ENCODE measurements at places on chromosomes 2 and 18.

- no peak for DNase-seq
These were observed 57.3 kb upstream of the TANK start for GRCh38 chr2:161102770-161103450.

GRCh38 chr2:313991-314390, 26.1 kb upstream of the ALKAL2 start:
- DNase-seq, result no peak

GRCh38 chr18:26545335-26546123, 2.8 kb downstream of the KCTD1 start:
- no peak for DNase-seq

- DNase-seq, result no peak
These were observed 224.8 kb downstream of the NEDD4L start for GRCh38 chr18:58268849-58269248.

DNA sequence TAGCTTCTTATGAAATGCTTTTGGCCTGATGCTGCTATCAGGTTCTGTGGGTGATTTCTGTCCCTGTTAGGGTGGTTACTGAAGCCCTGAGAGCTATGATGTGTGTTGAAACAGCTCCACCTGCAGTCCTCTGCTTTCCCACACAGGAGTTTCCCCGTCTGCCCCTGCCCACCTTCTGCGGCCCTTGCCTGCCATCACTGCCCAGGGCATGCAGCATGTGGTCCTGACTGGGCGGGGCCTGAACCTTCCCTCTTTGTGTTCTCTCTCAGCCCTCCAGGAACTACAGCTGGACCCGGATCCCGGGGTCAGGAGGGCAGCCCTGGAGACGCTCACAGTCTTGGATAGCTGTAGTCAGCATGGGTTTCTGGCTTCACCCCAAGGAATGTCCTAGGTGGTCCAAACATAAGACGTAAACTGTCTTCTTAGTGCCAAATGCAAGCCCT, 21.4 kb downstream of the HJURP start:
- no peak for DNase-seq

- no peak for DNase-seq
These were observed 204.5 kb upstream of the ARL4C start for GRCh38 chr2:234701421-234701820.

GRCh38 chr18:21179590-21180220, 62.3 kb upstream of the GREB1L start:
- DNase-seq, result no peak

DNA sequence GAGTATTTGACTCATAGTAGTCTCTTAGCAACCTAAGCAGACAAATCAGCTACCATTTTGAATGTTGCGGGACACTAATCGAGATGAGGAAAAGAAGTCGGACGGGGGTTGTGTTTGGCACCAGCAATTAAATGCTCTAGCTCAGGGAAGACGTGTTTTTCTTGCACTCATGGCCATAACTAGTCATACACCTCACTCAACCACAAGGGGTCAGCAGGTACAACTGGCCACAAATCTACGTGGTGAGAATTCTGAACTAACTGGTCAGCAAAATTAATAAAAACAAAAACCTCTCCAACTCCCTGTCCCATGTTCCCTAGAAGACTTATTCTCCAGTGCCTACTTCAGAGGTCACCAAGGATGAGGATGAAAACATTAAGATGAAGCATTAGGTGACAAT, 1467.8 kb downstream of the DPP10 start:
- DNase-seq, result no peak

- no peak for DNase-seq
These were observed 690.7 kb upstream of the FSHR start for GRCh38 chr2:49845021-49845420.

DNA sequence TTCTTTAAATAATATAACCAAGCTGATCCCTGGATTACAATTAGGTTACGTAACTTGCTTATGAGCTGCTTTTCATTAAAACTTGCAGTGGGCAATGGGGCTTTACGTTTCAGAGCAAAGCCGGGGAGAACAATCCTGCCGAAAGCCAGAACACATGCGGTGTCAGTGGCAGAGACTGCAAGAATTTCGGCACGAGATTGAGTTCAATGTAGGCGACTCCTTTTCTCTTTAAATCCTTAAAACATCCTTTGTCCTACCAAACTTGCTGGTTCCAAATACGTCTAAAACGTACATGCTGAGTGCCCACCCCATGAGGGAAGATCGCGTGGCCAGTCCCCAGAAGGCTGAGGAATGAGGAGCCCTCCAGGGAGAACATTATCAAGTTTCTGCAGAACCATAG, 36.8 kb upstream of the NCOA1 start:
- DNase-seq, result no peak

- no peak for DNase-seq
These were observed 1.5 kb downstream of the UCN start for GRCh38 chr2:27306573-27307286.

DNA sequence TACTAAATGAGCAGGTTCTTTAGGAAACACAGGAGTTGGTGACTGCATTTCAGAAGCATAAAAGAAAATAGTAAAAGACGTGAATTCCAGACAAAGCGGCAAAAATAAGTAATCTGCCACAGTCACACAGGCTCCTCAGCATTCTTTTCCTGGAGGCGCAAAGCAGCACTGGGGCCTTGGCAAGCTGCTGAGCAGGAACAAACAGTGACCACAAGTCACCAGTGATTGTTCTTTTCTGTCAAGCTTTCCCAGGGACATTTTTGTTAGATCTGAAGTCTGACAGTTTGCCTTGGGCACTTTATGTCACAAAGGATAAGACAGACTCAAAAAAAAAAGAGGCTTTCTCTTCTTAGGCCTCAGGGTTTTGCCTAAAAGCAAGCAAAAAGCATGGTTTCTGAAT, 216.2 kb downstream of the CDH20 start:
- no peak for DNase-seq

GRCh38 chr2:105924932-105925331, 180.2 kb downstream of the NCK2 start:
- no peak for DNase-seq

DNA sequence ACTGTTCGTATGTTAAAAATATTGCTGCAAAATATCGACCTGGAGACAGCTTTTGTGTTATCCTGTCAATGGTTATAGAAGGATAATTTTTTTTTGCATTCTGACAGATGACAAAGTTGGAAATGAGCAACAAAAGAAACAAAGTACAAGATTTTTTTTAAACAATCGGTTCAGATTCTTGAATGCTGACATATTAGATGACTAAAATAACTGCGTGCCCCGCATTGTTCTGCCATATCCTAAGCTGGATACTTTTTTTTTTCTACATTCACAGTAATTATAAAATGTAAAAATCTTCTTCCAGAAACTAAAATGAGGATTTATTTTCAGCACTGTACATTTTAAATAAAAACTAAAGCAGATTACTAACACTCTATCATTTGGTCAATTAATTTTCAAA, 67.1 kb downstream of the ABCG8 start:
- DNase-seq, result no peak

DNA sequence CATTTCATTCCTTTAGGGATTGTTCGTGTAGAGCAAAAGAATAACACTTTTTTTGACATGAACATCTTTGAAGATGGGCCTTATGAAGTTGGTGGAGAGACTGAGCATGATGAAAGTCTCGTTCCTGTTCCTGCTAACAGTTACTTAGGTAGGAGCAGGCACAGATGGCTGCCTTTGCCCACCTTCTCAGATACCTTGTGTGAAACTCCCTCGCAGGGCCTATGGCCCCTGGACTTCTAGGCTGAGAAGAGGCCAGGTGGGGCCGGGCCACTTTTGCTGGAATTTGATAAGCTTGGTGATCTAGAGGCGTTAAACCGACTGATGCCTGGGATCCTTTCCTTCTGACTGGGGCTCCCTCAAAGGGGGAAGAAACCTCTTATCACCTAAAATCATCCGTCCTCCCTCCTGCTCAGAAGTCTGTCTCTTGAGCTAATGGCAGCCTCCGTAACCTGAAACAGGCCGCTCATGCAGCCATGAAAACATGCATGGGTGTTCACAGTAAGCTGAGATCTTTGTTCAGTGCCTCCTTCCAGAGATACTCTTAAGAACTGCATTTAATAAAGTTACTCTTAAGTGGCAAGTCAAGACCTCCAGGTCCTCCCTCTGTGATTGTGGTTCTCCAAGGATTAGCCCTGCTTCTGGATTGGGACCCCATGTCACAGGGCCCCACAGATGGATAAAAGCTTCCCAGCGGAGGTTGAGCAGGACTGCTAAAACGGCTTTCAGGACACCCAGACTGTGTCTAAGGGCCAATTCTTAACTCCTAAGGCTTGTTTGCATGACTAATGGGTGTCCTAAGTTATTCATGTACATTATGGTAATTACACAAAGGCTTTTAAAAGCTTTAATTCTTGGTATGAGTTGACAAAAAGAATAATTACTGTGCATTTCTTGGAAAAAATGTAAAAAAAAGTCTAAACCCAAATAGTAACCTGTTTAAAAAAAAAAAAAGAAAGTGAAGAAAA, 43.9 kb downstream of the ITGA6 start:
- DNase-seq, result no peak

DNA sequence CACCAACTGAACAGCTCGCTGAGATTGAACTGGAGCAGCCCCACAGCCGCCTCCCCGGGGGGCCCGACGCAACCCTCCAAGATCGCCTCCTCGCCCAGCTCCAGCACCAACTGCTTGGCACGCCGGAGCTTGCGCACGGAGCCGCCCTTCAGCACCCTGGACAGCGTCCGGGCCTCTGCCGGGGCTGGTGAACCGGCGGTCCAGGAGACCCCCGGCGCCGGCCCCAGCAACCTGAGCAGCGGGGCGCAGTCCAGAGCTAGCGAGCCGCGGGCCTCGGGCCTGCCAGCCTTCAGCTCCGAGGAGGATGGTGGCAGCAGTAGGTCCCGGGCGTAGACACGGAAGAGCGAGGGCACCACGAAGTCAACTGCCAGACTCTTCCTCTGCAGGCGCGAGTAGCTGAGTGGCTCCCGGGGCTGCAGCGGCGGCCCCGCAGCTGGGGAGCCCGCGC, 1.2 kb downstream of the ALK start:
- no peak for DNase-seq

DNA sequence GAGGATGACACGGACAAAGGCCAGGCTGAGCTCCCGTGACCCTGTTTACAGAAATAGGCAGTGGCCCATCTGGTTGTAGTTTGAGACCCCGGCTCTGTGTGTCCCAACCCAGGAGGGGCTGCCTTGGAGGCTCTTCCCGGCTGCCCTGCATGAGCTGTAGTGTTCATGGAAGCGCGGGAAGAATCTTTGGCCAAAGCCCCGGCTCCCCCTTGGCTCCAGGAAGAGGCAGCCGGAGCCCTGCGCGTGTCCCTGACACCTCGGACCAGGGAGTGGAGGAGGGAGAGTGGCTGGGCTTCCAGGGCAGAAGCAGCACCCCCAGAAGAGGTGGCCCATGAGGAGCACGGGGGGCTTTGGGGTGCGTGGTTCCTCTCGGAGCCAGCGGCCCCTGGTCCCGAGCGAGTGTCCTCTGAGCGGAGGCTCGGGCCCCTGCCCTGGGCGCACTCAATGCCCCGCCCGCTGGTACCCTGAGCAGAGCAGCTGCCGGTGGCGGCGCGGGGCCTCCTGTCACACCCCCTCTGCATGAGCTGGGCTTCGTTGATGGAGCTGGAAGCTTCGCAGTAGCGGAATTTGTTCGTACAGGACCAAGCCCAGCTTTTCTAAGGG, 21.7 kb downstream of the GPR35 start:
- DNase-seq, result no peak

- DNase-seq, result no peak
These were observed 15.1 kb upstream of the WDR33 start for GRCh38 chr2:127826047-127826446.

DNA sequence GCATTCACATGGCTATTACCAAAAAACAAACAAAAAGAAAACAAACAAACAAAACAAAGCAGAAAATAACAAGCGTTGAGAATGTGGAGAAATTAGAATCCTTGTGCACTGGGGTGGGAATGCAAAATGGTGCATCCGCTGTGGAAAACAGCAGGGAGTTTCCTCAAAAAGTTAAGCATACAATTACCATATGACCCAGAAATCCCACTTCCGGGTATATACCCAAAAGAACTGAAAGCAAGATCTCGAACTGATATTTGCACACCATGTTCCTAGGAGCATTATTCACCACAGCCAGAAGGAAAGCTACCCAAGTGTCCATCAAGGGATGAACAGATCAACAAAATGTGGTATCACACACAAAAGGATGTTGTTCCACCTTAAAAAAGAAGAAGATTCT, 17.9 kb upstream of the TEX51 start:
- no peak for DNase-seq

DNA sequence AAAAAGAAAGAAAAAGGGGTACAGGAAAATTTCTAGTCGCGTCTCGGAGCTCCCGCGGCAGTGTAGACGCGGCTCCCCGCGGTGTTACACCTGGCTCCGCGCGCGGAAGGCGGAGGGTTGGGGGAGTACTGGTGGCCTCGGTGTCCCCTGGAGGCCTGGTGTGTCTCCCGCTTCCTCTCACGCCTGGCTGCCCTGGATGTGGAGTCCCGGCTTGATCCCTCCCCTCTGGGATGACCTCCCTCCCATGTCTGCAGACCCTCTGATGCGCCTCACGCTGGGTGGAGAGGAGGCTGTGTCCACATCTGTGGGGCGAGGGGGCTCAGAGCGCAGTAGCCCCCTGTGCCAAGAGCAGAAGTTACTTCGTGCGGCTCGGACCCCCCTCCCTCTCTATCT, 1.2 kb downstream of the KIF5C start:
- no peak for DNase-seq

- no peak for DNase-seq
These were observed 147.4 kb downstream of the ZEB2 start for GRCh38 chr2:144372410-144373080.

- no peak for DNase-seq
These were observed 107.8 kb downstream of the NDUFA10 start for GRCh38 chr2:239917125-239917956.

DNA sequence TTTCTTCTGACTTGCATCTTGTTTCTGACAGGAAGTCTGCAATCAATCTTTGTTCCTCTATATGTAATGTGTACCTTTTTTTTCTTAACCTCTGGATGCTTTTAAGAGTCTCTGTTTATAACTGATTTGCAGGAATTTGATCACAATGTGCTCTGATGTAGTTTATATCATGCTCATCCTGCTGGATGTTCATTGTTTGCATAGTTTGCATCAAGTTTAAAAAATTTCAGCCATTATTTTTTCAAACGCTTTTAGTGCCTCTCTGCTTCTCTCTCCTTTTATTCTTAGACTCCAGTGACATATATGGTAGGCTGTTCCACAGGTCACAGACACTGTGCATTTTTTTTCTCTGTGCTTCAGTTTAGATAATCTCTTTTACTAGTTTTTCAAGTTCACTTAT, 23.9 kb downstream of the RBKS start:
- no peak for DNase-seq

- DNase-seq, result no peak
These were observed 287.5 kb upstream of the SALL3 start for GRCh38 chr18:78692105-78692504.

DNA sequence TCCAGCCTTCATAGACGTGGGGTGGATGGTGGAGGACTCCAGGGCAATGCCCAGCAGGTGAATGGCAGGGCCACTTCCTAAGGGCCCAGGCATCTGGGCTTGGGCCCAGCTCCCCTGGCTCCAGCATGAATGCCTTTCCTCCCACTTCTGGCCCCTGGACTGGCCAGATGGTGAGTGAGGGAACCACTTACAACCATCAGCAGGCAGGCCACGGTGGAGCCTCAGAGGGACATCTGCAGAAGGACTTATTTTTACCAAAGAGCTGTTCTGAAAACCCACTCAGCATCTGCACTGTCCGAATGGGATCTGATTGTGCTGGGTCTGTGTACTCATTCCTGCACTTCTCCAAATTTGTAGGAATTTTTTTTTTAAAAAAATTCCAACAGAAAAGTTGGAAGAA, 69.6 kb downstream of the SNTG2 start:
- DNase-seq, result no peak

GRCh38 chr2:194314042-194314441, 1343.0 kb upstream of the SLC39A10 start:
- no peak for DNase-seq
